T-cell (primary cell): ENCODE measurements at places on chromosomes 16 and 17. TPM values are rescaled to one million over a fixed set of nuclear protein-coding genes. Genes with fewer than 3 reads are reported as not detected.

The IRF8 gene
- total RNA-seq, result 17.0 TPM

The EPX gene
- total RNA-seq, result not detected

The USH1G gene
- total RNA-seq, result not detected

The EPOP gene
- total RNA-seq, result 0.78 TPM

The NOL3 gene
- total RNA-seq, result 8.0 TPM

The NLK gene
- total RNA-seq, result 12.7 TPM

The CCL4 gene
- total RNA-seq, result 7.7 TPM

The CACNA1G gene
- not detected for total RNA-seq

The SYCE1L gene
- 13.5 TPM for total RNA-seq

The CRISPLD2 gene
- total RNA-seq, result 2.2 TPM

The RASL10B gene
- 0.47 TPM for total RNA-seq

The SPSB3 gene
- 86.4 TPM for total RNA-seq

The HS3ST3B1 gene
- total RNA-seq, result 28.5 TPM

The RPS15A gene
- total RNA-seq, result 2,965 TPM

The ZP2 gene
- total RNA-seq, result not detected

The CCL22 gene
- total RNA-seq, result not detected

The CDH8 gene
- not detected for total RNA-seq
